ENCODE measurements at places on chromosomes 4 and X.
A peak's percentile ranks its signal among the peaks of the same experiment; 100 is the strongest.

DNA sequence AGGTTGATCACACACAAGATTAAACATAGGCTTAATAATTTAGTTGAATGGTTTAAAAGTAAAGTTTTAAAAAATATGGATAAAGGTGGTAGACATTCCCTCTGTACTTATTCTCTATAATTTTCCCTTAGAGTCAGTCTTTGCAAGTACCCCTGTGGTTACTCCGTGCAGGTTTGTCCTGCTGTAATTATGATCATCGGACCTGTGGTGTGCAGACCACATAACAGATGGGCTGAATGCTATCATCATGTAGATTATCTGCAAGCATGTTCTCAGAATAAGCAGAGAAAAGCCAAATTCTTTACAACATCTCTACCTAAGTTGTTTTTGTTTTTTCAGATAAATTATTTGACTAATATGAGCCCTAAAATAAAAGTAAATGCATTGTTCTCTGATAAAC lies 146.8 kb downstream of the FSTL5 start:
- no peaks in the 10 kb centered on the region for H3K27me3 ChIP-seq
- H3K4me1 ChIP-seq, result no peaks in the 10 kb centered on the region
- no peak overlapping the region for H3K27ac ChIP-seq
- H3K36me3 ChIP-seq, result no peaks in the 10 kb centered on the region
- H3K4me3 ChIP-seq, result no peak overlapping the region

GRCh38 chr4:153466081-153466948 lies at the start of gene TMEM131L:
TSS of gene TMEM131L (plus strand) at chr4:153466360. CDS start at chr4:153466398, 38 bp downstream.
- H3K4me3 ChIP-seq, result peak within 1 kb of the TSS; percentile 94
- H3K27me3 ChIP-seq, result no peaks in the 10 kb centered on the region
- DNase-seq, result peak; percentile 80
- H3K36me3 ChIP-seq, result peaks cover 45% of the 10 kb centered on the region
- H3K27ac ChIP-seq, result peak within 1 kb of the TSS; percentile 95

- H3K4me1 ChIP-seq, result peaks cover 6% of the 10 kb centered on the region
- peaks cover 49% of the 10 kb centered on the region for H3K27me3 ChIP-seq
- H3K4me3 ChIP-seq, result peak overlapping the region; percentile 18
- no peak overlapping the region for H3K27ac ChIP-seq
These were observed 2185.1 kb upstream of the TENM3 start for GRCh38 chr4:180057891-180058671.

DNA sequence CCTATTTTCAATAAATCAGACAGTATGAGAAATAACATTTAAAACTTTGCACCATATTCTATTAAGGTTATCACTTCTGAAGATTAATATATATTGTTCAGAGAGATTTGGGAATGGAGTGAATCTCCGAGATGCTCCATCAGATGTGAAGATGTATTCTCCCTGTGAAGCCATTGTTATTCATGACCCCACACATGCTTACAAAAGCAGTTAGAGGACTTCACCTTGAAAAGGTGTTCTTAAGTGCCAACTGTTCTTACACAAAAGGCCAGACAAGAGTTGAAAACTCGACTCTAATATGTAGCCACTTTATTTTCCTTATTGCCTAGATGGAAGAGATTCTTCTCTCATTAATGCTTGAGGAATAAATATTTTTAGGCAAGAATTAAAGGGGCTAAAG lies 54.3 kb upstream of the NEIL3 start:
- H3K4me3 ChIP-seq, result no peak overlapping the region
- H3K4me1 ChIP-seq, result peaks cover 5% of the 10 kb centered on the region
- DNase-seq, result no peak
- peaks cover 5% of the 10 kb centered on the region for H3K27me3 ChIP-seq
- H3K36me3 ChIP-seq, result no peaks in the 10 kb centered on the region

GRCh38 chr4:87041141-87041540 lies 106.3 kb downstream of the AFF1 start:
- H3K27ac ChIP-seq, result no peak overlapping the region
- no peak for DNase-seq
- H3K27me3 ChIP-seq, result no peaks in the 10 kb centered on the region
- H3K4me3 ChIP-seq, result no peak overlapping the region
- peaks cover 64% of the 10 kb centered on the region for H3K4me1 ChIP-seq

GRCh38 chr4:41327770-41328169 lies 71.0 kb downstream of the UCHL1 start:
- no peaks in the 10 kb centered on the region for H3K4me1 ChIP-seq
- peaks cover 3% of the 10 kb centered on the region for H3K27me3 ChIP-seq
- H3K36me3 ChIP-seq, result no peaks in the 10 kb centered on the region
- H3K4me3 ChIP-seq, result no peak overlapping the region

GRCh38 chr4:2915789-2916188 lies 47.4 kb downstream of the NOP14 start:
- peaks cover 93% of the 10 kb centered on the region for H3K36me3 ChIP-seq
- H3K4me1 ChIP-seq, result peaks cover 42% of the 10 kb centered on the region
- no peak for DNase-seq
- no peak overlapping the region for H3K4me3 ChIP-seq

DNA sequence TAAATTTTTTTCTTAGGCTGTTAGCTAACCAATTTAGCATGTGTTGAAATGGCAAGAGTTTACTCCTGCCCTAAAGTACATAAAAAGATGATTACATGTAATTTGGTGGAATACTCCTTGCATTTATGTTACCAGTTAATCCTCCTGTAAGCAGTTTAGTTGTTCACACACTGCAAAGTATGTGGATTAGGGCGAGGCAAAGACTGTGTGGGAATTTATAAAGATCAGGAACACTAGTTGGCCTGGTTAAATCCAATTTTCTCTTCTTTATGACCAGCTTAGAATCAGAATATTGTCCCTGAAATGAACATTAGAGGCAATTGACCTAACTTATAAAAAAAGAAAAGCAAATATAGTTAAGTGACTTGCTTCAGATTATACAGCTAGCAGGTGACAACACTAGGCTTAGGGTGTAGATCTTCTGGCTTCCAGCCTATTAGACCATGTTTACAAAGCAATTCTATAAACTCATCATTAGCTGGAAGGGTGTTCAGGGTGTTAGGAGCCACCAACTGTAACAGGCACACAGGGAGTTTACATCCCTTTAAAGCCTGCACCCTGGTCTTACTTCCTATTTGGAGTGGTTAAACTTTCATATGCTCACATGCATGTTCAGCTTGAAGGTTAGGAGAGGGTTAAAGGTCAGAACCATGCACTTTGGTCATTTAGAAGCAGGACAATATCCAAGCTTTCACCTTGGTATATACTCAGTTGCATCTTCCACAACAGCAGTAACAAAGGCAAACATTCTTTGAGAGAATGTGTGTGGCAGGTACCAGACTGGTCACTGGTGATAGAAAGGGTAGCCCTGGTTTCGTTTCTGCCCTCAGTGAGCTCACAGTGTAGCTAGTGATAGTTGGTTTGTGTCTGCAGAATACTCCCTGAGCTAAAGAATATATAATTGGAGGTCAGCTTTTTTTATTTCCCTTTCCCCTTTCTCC lies 72.6 kb downstream of the GC start:
- H3K27ac ChIP-seq, result no peak overlapping the region
- no peaks in the 10 kb centered on the region for H3K36me3 ChIP-seq
- H3K4me3 ChIP-seq, result no peak overlapping the region
- H3K4me1 ChIP-seq, result no peaks in the 10 kb centered on the region

DNA sequence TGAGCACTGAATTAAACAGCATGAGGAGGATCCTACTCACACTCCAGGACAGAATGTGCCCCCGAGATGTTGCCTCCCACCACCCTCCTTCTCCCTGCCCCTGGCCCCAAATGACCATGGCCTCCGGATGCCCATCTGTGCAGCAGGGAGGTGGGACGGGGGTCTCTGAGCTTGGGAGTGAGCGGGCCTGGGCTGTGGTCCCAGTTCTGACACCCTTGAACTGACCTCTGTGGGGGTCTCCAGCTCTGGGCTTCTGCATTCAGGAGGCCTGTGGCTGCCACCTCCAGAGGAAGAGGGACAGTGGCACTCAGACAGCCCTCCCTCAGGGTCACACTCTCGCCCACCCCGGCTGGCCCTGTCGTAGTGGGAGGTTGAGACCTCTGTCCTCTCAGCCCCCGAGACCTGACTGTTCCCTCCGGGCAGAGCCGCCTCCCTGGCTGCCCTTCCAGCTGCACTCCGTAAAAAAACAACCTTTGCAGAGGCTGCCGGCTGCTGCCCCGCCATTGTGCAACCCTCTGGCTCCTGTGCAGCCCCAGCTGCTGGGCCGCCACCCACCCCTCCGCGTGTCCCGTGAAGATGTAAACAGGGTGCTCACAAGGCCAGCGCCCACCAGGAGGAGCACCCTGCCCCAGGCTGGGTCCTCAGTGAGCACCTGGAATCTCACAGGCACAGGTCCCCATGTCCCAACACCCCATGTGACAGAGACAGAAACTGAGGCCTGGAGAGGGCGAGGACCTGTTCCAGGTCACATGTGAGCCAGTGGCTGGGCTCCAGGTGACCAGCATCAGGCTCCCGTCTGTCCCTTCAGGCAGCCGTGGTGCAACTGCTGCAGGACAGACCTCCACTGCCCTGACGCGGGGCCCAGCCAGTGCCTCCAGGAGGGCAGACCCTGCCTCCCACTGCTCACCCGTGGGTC lies 39.6 kb downstream of the HTRA3 start:
- no peaks in the 10 kb centered on the region for H3K4me1 ChIP-seq
- no peak for DNase-seq
- H3K4me3 ChIP-seq, result no peak overlapping the region
- peaks cover 18% of the 10 kb centered on the region for H3K27me3 ChIP-seq

DNA sequence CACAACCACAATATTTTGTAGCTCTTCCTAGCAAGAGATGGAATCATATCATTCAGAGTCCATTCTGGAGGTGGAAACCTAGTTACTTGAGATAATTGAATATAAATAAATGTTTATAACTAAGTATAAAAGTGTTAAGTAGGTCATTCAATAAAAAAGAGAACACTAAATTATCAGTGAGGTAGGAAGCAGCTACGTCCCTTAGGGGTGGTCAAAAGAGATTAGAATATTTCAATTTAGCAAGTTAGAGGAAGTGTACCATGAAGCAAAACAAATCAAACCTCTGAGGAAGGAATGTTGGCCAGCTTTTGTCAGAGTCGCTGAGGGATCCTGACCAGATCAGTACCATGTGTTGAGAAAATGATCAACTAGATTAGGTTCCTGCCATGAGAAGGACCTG lies 38.0 kb downstream of the GK2 start:
- no peaks in the 10 kb centered on the region for H3K36me3 ChIP-seq
- H3K27ac ChIP-seq, result no peak overlapping the region
- H3K4me3 ChIP-seq, result no peak overlapping the region
- H3K4me1 ChIP-seq, result no peaks in the 10 kb centered on the region

DNA sequence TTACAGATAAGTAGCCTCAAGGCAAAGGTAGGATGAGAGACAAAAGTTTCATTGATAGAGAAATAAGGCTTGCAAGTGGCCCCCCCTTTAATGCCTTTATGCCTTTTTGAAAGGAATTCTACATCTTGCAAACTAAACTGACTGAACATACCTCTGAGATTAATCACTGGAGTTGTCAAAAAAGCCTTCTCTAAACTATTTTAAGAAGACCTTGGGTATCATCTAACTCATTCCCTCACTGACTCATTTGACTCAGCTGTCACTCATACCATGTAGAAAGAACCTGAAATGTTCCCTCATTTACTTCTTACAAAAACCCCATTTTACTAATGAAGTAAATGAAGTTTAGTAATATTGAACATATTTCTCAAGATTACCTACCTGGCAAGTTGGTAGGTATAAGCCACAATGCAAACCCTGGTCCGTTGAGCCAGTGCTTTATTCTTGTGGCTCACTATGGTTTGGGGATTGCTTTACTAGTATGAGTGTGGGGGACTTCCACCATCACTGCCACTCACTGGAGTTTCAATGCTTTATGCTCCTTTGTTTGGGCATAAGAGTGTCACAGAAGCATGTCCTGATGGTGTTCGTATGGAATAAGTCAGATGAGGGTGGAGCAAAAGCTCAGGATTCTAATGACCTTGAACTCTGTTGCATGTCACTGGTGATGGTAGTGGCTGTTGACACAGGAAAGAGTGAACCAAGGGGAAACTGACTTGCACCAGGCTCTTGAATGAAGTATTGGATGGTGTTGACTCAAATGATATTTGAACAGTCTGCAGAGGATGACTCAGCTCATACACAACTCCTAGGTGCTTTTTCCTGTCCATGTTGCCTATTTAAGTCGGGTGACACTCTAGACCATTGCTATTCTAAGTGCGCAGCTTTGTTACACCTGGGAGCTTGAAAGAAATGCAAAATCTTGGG lies 305.5 kb upstream of the EMCN start:
- H3K27me3 ChIP-seq, result no peaks in the 10 kb centered on the region
- H3K4me1 ChIP-seq, result peaks cover 17% of the 10 kb centered on the region
- H3K4me3 ChIP-seq, result no peak overlapping the region
- DNase-seq, result no peak

DNA sequence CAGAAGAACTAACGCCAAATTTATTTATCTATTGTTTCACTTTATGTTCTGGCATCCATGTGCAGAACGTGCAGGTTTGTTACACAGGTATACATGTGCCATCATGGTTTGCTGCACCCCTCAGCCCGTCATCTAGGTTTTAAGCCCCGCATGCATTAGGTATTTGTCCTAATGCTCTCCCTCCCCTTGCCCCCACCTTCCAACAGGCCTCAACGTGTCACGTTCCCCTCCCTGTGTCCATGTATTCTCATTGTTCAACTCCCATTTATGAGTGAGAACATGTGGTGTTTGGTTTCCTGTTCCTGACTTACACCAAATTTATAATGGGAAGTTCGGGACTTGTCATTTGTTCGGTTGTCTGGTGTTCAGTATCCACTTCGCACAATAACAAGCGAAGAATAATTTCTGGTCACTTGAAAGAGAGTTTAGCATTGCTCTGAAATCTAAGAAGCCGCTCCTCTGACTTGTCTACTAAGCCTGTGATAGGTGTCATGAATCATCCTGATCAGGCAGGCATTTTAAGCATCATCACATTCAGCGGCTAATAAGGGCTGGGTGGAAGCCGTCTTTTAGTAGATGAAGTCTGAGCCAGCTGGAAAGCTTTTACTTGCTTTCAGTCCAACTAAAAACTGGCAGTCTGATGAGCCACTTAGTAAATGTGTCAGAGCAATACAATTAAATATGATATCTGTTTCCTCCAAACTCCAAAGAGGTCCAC lies 1065.7 kb upstream of the PABPC4L start:
- H3K4me1 ChIP-seq, result no peaks in the 10 kb centered on the region
- H3K4me3 ChIP-seq, result no peak overlapping the region
- DNase-seq, result no peak
- no peak overlapping the region for H3K27ac ChIP-seq
- H3K36me3 ChIP-seq, result no peaks in the 10 kb centered on the region
